Activated CD8-positive, alpha-beta T cell treated with anti-CD3 and anti-CD28 coated beads for 36 hours (primary cell): ENCODE measurements at places on chromosomes 2 and 18. TPM values are rescaled to one million over a fixed set of nuclear protein-coding genes. Genes with fewer than 3 reads are reported as not detected.

DNA sequence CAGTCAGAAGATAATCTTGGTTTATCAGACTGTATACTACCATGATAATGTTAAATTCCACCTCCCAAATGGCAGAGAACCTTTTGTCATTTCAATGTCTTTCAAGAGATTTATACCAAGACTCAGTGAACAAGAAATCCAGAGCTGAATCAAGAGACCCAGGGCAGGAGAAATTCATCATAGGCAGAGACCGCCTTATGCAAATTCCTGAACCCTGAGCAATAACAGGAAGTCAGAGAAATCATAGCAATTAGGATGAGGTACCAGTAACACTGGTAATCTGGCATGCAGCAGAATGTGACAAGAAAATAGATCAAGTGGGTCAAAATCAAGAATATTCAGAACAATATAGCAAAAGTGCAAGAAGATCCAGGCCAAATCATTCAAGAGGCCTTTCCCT is 412.4 kb upstream of the LRATD1 start:
- H3K27ac ChIP-seq, result no peak overlapping the region
- H3K36me3 ChIP-seq, result no peaks in the 10 kb centered on the region
- no peak for DNase-seq
- no peaks in the 10 kb centered on the region for H3K4me1 ChIP-seq

GRCh38 chr18:40249390-40250080 is 1705.5 kb upstream of the PIK3C3 start:
- no peak overlapping the region for H3K27ac ChIP-seq
- no peak overlapping the region for H3K4me3 ChIP-seq
- H3K27me3 ChIP-seq, result no peaks in the 10 kb centered on the region
- H3K36me3 ChIP-seq, result no peaks in the 10 kb centered on the region

- DNase-seq, result no peak
- no peak overlapping the region for H3K27ac ChIP-seq
- peaks cover 21% of the 10 kb centered on the region for H3K4me1 ChIP-seq
Observed at GRCh38 chr2:47504174-47504810, 101.3 kb downstream of the MSH2 start.

DNA sequence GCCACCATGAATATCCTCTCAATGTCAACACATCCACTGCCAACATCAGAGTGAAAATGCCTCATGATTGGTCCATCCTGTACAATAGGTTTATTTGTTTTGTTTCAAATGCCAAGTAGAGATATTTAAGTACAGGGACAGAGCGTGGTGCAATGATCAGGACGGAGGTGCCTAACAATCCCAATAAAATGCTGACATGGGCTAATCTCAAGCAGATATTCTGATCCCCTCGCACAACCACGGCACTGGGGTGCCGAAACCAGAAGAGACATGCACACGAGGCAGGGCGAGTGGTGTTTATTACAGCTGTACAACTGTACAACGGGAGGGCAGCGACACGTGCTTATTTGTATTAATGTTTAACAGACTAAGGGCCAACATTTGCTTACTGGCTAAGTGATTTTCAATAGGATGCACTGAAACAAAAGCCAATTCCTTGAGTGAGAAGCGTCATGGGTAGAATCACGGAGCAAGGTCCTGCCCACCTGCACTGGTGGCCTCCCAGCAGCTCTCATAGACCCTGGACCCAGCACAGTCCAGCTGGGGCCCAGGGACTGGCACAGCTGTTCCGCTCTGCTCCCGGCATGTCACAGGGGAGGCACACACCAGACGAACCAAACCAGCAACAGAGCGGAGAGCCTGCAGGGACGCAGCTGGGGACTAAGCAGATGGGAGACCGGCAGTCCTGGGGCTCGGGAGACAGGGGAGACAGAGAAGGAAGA is 101.4 kb downstream of the HDAC4 start:
- no peaks in the 10 kb centered on the region for H3K36me3 ChIP-seq
- H3K4me3 ChIP-seq, result no peak overlapping the region
- H3K27me3 ChIP-seq, result no peaks in the 10 kb centered on the region

The CYTIP gene
- total RNA-seq, result 520 TPM

The UGT1A4 gene
- total RNA-seq, result not detected
